Fibroblast of the aortic adventitia (primary cell): ENCODE measurements at places on chromosomes 5 and 9. TPM values are rescaled to one million over a fixed set of nuclear protein-coding genes. Genes with fewer than 3 reads are reported as not detected.
A peak's percentile ranks its signal among the peaks of the same experiment; 100 is the strongest.

Gene CCL27
- not detected in 2 replicates for total RNA-seq

Gene ZDHHC11B
- total RNA-seq, result under 0.01 and 0.74 TPM in 2 replicates

Gene SLCO6A1
- not detected in 2 replicates for total RNA-seq

Gene DNAH5
- under 0.01 and 0.18 TPM in 2 replicates for total RNA-seq

- no peak for DNase-seq
Measured at GRCh38 chr5:110932755-110933488, 138.6 kb upstream of the TSLP start.

DNA sequence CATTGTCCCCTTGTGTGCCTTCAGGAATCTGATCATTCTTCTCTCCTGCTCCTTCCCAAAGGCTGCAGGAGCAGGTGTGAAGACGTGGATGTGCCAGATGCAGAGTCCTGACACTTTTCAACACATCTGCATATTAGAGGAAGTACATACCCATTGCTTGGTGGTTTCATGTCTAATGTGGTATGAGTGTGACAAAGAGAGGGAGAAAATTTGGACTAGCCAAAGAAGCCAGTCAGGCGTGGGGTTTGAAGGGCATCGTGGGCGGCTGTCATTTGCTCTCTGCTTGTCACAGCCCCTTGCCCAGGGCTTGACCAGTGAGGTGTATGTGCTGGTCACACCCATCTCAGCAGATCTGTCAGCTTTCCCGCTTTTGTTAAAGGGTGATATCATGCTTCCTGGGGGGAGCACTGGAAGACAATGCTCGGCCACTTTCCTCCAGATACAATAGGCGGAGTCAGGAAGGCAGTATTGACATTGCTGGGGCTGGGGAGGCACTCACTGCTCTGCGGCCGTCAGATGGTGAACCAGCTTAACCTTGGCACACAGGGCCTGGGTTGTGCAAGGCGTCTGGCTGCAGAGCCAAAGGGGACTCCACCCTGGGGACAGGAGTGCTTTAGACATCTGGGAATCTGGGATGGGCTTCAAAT, 8.6 kb downstream of the TEK start:
- DNase-seq, result peak; percentile 87

- no peak for DNase-seq
Measured at GRCh38 chr5:106959387-106959786, 711.4 kb downstream of the EFNA5 start.

GRCh38 chr5:59755476-59755875, 138.1 kb downstream of the PDE4D start:
- no peak for DNase-seq

DNA sequence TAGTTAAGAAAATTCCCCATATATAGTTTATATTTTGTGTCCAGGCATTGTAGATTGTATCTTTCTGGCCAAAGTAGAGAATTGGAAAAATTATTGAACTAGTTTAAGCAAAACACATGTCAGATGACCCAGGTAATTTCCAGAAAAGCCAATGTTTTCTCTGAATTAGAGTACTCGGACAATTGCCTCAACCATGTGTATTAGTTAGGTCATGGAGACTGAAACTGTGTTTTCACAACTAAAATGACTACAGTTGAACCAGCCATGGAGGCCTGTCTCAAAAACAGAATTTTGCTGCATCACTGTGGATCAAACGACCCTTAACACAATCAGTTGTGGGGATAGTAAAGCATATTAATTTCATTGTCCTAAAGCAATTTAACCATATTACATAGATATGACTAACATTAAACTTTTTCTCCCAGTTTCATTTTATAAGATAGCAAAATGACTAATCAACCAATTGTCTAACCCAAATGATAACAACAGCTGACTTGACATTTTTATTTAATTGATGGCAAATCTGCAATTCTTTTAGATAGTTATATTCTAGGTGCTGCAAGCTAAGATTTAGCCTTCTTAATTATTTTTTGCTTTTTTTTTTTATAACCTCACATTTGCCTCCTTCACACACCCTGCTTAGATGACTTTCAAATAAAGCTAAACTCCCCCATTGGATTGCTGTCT, 39.2 kb upstream of the SPDL1 start:
- DNase-seq, result no peak

DNA sequence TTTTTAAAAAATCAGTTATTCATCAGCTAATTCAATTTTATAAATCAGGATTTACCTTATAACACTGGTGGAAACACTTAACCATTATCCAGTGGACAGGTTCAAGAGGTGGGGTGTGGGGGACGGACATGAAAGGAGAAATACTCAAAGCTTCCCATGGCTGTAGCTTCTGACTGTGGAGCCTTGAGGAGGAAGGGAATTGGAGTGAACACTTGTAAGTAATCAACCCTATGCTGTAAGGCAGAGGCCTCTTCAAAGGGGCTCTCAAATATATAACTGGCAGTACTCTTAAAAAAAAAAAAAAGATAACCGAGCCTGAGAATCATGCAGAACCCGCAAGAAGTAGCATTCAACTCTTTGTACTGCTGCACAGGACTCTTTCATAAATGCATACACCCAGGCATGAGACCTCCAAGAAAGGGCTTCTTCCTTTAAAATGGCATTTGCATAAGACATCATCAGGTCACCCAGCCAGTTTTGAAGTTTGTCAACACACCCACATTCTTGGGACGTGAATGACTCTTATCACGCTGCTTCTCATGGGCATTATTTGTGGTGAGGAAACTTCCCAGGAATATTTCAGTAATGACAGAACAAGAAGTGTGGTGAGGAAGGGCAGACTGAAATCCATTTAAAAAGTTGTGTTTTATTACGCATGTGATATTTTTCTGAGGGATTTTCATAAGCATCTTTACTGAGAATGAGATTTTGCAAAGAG, 8.1 kb downstream of the OSMR start:
- DNase-seq, result peak; percentile 91

GRCh38 chr9:114688379-114688778, 6.4 kb upstream of the TEX48 start:
- no peak for DNase-seq

DNA sequence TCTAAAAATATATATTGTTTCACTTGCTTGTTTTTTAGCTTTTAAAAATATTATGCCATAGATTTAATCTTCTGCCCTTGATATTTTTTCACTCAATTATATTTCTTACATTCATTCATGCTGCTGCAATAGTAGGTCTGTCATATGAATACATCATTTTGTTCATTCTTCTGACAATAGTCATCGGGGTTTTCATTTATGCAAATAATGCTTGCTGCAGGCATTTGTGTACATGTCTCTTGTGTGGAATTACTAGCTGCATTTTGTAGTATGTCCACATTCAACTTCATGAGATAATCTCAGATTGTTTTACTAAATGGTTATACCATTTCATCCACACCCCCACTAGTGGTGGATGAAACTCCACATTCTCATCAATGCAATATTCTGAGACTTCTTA, 5.3 kb upstream of the PLPP1 start:
- DNase-seq, result peak; percentile 13

DNA sequence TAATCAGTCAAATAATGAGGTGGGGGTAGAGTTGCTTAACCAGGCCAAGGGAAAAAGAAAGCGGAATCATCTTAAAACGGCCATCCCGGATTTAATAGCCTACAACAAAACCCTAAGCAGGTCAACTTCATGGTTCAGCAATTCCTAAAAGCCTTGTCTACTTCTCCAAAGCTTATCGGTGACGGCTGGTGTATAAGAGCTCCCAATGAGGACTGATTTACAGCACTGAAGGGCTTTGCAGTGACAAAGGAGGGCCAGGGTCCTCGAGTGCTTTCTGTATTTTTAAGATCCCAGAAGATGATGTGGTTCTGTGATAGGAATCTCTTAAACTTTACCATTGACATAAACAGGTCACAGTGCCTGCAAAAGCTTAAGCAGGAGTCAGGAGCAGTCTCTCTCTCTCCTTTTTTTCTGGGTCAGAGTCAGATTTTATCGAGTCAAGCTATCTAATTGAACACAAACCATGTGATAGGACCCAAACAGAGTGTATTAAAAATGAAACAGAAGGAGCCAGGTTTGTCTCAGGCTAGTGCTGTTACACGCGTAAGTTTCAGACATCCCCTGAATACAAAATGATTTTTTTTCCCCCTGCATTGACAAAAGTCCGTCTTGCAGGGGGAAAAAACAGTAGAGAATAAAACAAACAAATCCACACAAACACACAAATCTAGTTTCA, 663.6 kb upstream of the ZNF608 start:
- no peak for DNase-seq

GRCh38 chr9:98375138-98375726, 119.8 kb upstream of the TBC1D2 start:
- DNase-seq, result peak; percentile 80

DNA sequence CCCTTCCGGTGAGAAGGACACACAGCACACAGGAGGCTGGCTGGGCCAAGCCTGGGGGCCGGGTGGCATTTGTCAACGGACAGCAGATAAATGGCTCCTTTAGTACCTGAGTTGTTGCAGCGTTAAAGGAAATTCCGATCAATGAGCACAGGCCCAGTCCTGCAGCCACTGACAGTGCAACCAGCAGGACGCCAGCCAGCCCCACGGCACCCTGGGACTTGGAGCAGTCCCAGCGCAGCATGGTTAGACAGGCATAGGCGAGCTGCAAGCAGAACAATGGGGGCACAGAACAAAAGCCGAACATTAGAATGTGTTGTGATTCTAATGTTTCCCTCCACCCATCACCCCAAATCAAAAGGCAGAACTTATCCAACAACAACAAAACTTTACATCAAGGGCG, 39.3 kb downstream of the PTCH1 start:
- no peak for DNase-seq

DNA sequence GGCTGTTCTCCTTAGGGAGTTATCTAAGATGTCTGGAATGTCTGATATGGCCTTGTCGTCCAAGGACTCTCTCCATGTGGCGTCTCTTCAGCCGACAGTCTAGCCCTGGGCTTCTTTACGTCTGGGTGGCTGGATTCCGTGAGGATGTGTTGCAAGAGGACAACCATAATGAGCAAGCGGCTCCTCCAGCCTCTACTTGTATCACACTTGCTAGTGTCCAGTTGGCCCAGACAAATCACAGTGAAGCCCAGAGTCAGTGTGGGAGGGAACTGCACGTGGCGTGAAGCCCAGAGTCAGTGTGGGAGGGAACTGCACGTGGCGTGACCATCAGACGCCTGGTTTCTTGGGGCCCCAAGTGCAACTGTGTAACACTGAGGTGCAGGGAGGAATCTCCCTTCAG, 61.1 kb downstream of the COL23A1 start:
- DNase-seq, result no peak
